Stimulated activated CD8-positive, alpha-beta memory T cell treated with anti-CD3 and anti-CD28 coated beads, Interleukin-15, amount 100 ng/mL, for 48 hours (primary cell): ENCODE measurements at places on chromosomes 3 and 15.

DNA sequence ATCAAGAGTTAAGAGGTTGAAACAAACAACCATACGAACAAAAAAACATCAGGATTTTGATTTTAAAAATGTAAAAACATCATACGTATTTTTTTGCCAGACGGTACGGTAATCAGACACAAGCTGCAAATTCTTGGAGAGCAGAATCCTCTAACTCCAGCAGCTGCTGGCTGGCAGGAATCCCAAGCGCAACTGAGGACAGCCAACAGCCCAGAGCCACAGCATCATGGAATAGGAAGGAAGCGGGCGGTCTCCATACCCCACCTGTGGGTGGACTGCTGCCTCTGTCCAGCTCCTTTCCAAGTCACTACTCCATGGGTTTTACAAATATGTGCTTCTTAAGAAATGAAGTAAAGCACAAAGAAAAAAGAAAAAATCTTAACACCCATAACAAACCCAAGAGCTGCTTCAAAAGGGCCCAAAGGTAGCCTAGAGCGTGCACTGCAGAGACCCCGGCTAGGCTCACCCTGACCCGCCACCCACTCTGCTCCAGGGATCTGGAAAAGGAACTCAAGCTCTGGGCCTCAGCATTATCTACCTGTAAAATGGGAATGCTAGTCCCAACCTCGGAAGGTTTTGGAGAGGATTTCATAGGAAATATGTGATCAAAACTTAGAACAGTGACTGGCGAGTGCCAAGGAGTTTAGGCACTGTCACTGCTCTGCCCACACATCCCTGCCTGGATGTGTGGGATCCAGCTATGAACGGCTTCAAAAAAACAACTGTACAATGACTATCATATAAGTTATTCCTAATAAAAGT is 33.4 kb downstream of the ZXDC start:
- no peak for DNase-seq

GRCh38 chr3:15310491-15311370 is 21.7 kb downstream of the SH3BP5 start:
- peak; percentile 58 for DNase-seq

DNA sequence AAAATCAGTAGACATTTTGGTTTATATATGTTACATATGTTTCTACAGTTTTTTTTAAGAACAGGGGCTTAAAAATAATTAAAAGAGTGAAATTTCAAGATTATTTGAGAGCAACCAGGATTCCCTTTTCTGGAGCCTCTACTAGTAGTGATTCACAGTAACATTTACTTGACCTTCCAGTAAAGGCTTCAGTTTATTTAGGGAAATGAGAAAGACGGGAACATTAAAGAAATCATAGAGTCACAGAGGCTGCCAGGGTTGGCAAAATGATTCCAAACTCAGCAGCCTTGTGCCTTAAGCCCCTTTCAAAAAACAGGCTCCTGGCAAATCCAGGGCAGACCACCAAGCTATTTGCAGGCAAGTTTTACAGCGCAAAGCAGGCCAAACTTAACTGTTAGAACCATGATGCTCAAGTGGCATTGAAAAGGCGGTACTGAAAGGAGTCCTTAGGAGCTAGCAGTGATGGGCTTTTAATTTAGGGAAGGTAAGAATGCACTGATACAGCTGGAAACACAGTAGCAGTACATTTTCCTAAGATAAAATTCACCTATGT is 201.1 kb upstream of the ADAMTS9 start:
- no peak for DNase-seq

DNA sequence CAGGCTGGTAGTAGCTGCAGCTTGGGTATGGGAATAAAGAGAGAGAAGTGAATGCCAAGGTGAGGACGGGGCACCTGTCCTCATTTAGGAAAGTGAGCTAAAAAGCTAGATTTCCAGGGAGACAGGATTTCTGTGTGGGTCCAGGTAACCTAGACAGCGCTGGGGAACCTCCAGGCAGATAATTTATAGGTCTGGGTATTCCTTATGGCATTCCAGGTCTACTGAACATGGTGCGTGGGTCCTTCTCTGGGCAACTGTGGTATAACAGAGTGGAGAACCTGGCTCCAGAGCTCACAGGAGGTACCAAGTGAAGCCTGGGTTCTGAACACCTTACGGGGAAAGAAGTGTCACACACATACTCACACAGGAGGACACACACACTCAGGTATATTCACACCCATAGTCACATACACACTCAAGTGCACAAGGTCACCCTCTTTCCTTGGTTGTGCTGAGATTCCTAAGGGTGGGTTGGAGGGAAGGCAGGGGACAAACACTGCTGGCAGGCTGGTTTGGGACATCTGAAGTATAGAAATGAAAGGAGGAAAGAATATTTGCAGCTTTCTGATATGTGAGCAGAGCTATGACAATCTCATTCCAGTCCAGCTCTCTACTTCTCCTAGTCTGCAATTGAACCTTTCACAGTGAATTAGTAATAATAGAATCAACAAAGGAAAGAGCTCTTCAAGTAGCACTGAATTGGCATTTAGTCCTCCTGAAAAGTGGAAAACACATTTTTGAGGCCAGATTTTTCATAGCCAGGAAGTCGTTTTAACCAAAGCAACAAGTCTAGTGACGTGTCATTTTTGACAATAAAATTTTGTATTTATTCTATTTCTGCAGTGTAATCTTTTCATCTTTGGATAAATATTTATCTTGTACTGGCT is 37.4 kb upstream of the ITGA11 start:
- DNase-seq, result no peak

DNA sequence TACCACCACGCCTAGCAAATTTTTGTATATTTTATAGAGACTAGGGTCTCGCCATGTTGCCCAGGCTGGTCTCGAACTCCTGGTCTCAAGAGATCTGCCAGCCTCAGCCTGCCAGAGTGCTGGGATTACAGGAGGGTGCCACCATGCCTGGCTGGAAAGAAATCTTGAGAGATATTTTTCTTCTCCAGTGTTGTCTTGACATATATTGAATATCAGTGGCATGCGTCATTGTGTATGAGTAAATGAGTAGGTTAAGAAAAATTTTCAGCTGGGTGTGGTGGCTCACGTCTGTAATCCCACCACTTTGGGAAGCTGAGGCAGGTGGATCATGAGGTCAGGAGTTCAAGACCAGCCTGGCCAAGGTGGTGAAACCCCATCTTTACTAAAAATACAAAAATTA is 3.5 kb upstream of the PIF1 start:
- DNase-seq, result no peak

- no peak for DNase-seq
Measured at GRCh38 chr15:58214591-58215340, 76.6 kb downstream of the AQP9 start.

- DNase-seq, result no peak
Measured at GRCh38 chr3:101809178-101810021, 30.4 kb downstream of the NXPE3 start.

- no peak for DNase-seq
Measured at GRCh38 chr15:66144978-66145725, 108.4 kb downstream of the MEGF11 start.

GRCh38 chr15:48392356-48392755 is 61.1 kb downstream of the DUT start:
- no peak for DNase-seq

DNA sequence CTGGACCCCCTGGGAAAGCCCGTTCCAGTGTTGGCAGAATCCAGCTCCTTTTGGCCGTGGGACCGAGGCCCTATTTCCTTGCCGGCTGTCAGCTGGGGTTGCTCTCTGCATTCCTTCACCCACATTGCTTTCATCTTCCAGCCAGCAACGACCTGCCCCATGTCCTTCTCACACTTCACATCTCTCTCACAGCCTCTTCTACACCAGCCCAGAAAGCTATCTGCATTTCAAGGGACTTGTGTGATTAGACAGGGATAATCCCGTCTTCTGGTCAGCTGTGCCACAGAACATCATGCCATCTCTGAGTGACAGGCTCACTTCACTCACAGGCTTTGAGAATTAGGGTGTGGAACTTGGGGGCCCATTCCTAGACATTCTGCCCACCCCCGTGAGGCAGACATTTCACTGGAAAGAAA is 16.4 kb downstream of the EFCC1 start:
- DNase-seq, result no peak

DNA sequence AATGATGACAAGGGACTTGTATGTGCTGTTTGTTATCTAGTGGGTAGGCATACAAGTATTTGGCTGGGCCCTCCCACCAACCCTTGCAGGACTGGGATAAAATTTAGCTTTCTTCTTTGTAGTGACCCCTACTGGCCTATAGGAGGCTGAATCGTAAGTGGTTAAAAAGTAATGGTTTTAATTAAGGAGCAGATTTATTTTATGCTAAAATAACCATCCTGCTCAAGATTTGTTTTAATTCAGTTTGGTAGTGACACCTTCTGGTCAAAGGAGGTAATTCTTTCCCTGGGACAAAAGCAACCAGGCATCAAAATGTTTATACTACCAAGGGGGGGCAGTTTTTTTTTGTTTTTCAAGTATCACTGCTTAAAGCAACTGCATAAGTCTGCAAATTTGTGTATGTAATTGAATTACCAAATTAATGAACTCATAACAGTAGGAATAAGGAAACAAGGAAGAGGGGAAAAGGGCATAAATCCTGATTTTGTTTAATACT is 70.7 kb downstream of the TOP2B start:
- DNase-seq, result no peak

DNA sequence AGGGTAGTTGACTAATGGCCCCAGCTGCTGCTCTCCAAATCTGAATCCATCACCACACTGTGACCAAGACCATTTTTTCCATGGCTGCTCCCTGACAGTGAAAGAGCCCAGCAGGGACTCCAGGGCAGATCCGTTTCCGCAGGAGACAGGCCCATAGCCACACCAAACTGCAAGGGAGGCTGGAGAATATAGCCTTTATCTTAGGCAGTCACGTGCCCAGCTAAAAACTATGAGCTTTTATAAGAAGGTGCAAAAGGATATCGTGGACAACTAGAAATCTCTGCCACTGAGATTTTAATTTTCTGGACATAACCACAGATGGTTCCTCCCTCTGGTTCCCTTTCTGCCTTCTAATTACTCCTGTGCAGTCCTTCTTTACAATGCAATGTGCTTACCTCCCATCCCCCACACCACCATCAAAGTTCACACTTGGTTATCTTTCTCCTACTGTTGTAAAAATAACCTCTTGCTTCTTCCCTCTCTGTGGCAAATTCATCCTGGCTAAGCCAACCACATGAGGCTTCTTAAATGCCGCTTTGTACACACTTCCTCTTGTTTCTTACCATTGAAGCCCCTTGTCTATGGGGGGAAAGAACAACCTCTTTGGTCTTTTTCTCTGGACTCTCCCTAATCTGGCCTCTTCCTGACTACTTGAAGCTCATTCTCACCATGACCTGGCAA is 233.7 kb downstream of the SHQ1 start:
- no peak for DNase-seq

DNA sequence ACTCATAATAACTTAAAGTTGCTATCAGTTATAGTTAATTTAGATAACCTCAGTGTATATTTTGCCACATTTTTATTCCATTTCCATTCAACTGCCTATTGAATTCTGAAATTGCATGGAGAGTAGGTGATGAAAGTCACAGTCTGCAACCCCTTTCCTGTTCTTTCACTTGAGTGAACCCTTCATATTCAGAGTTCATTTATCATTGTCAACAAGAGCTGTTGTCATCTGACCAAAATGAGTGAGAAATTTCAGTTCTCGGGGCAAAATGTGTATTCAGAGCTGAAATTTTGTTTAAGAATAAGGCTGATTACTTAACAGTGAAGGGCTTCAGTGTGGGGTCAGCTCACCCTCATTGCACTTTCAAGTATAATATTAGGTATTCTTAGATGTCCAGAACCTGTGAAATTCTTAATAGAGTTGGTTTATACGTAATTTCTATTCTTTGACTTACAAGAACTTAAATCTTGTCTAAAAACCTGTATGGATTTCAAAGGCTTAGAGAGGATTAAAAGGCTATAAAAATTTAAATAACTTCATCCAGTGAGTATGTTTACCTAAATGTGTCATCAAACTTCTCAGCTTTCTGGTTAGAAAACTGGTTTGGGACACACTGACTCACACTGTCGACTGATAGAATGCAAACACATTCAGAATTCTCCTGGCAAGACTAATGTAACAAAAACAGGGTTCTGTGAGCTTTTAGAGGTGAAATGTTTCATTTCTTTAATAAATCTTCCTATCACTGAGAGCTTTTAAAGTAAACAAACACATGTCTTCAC is 92.2 kb downstream of the CMSS1 start:
- DNase-seq, result no peak

DNA sequence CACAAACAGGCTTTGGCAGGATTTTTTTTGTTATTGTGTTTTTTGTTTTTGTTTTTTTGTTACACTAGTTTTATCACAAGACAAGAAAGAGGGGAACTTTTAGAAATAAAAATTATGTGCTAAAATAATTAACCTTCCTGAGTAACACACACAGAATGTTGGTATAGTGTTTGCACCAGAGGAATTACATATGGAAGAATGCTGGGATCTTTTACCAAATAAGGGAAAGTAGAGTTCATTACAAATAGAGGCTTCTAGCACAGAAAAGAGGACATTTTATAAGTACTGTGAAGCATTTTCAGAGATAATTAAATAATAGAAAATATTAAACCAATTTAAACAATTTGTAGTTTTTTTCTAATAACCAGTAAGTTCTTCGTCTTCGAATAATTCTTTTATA is 116.0 kb downstream of the IGF1R start:
- DNase-seq, result no peak

GRCh38 chr3:154976072-154976983 is 103.8 kb upstream of the MME start:
- no peak for DNase-seq

DNA sequence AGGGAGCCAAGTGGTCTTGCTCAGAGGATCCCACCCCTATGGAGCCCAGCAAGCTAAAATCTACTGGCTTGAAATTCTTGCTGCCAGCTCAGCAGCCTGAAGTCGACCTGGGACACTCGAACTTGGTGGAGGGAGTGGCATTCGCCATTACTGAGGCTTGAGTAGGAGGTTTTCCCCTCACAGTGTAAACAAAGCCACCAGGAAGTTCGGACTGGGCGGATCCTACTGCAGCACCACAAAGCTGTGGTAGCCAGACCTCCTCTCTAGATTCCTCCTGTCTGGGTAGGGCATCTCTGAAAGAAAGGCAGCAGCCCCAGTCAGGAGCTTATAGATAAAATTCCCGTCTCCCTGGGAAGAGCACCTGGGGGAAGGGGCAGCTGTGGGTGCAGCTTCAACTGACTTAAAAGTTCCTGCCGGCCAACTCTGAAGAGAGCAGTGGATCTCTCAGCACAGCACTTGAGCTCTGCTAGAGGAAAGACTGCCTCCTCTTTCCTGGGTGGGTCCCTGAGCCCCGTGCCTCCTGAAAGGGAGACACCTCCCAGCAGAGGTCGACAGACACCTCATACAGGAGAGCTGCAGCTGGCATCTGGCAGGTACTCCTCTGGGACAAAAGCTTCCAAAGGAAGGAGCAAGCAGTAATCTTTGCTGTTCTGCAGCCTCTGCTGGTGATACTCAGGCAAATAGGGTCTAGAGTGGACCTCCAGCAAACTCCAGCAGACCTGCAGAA is 576.3 kb upstream of the NECTIN3 start:
- DNase-seq, result no peak

- DNase-seq, result no peak
Measured at GRCh38 chr15:73767806-73768501, 14.8 kb upstream of the INSYN1 start.

- no peak for DNase-seq
Measured at GRCh38 chr3:30666572-30667279, 60.3 kb downstream of the TGFBR2 start.

GRCh38 chr15:70035719-70036077 is 62.0 kb downstream of the TLE3 start:
- no peak for DNase-seq
